C1 segment of cervical spinal cord (tissue), 14 donors: ENCODE measurements at places on chromosomes 16 and 17.

DNA sequence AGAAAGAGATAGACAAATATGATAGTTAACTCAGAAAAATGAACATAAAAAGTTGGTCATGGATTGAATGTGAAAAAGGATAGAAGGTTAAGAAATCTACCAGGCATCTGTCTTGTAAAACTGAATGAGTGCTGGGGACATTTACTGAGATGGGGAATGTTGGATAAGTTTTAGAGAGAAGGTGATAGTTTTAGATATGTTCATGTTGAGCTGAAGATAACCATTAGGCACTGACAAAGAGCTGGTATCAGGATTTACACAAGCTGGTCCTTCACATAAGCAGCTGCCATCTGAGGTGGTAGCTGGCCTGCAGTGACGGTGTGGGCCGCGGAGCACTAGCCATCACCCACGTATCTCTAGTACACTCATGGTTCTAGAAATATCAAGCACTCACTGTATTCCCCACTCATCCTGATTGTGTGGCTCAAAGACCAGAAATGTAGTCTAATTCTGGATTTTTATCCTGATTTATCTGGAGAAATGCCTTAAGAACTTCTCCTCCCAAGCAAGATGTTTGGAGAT is 194.4 kb upstream of the KCNJ16 start:
- DNase-seq, result no peak

GRCh38 chr17:45700171-45701090 is 83.7 kb upstream of the CRHR1 start:
- DNase-seq, result no peak

GRCh38 chr16:63655846-63656245 is 1466.0 kb downstream of the CDH11 start:
- no peak for DNase-seq

DNA sequence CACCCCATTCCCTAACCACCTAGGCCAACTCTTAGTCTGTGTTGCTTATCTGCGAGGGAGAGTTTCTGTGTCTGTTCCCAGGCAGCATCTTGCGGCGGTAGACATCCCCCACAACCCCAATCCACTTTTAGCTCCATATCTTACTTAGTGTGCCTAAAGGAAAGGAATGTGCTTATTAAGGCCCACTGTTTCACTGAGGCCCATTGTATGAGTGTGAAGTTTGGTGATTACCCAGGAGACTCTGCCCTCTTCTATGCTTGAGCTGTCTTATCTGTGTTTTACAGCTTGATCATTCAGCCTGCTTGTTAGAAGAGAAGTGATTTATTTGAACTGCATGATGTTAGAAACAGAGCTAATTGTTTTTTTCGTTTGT is 10.3 kb upstream of the MLYCD start:
- no peak for DNase-seq

DNA sequence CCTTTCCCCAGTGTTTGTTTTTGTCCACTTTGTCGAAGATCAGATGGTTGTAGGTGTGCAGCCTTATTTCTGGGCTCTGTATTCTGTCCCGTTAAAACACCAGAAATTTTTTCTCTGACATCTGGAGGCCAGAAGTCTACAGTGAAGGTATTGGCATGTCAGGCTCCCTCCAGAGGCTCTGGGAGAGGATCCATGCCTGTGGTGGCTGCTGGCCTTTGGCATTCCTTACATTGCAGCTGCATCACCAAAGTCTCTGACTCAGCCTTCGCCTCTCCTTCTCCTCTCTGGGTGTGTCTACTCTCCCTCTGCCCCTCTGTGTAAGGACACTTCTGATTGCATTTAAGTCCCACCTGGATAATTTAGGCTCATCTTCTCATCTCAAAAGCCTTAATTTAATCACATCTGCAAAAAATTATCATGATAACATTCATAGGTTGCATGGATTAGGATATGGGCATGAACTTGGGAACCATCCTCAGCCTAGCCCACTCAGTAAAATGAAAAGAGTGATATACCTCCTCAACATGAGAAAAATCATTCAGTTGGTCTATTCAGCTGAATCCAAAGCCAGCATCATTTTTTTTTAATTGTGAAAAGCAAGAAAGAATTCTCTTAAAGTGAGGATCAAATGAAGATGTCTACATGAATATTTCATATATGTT is 78.0 kb downstream of the MAP2K6 start:
- DNase-seq, result no peak

DNA sequence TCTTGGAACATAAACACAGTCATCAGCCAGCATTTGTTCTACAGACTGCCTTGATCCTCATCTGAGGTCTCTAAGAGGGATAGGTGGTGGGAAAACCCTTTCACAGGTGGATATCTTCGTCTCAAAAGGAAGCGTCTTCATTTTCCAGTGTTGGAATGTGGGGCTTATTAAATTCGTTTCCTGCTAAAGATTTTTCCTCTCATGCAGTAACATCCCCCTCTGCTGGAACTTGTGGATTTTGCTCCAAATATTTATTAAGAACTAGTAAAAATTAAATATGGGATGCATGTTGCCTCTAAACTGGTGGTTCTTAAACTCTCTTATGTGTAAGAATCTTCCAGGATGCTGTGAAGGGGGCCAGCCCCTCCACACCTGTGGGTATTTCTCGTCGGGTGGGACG is 20.1 kb upstream of the MLYCD start:
- DNase-seq, result no peak

DNA sequence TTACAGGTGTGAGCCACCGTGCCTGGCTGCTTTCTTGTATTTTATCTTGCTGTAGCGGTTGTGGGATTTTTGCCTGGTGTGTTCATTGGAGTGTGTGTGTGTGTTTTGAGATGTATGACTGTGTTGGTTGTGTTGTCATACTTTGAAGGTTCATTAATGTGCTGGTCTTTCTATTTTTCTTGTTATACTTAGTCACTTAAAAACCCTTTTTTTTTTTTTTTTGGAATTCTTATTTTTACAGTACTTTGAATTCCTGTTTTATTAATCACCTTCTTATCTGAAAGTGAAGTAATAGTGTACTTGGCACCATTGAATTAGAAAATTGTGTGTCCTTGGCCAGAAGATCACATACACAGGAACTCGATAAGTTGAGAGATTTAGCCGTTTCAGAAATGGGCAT is 30.2 kb downstream of the TENT4B start:
- no peak for DNase-seq

DNA sequence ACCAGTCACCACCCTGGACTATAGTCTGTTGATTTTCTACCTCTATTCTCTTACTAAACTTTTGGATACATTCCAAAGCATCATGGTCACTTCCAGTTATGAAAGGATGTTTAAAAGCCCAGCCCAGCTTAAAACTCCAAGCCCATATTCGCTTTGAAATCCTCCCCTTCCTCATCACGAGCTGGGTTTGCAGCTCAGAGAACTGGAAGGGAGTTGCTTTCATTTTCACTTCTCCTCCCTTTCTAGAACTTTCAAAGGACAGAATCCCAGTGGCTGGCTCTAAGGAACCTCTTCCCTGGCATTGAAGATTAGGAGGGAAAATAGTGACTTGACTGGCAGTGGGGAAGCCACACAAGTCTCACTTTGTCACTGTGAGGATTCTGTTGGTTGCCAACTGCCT is 100.1 kb upstream of the DYNLRB2 start:
- DNase-seq, result no peak

DNA sequence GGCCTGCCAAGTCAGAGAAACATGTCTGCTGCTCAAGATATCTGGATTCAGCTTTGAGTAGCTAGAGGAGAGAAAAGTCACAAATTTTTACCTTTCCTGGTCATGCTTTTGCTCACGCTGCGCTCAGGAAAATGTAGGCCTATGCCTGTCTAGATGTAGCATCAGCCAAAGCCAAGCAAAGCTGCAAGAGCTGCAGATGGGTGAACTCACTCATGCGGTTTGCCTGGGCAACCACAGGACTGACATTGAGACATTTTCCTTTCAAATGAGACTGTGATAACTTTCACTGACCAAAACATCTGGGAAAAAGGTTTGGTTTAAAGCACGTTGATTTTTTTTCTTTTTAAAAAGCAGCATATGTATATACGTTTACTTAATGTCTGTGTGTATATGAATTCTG is 34.0 kb upstream of the NAGLU start:
- no peak for DNase-seq

DNA sequence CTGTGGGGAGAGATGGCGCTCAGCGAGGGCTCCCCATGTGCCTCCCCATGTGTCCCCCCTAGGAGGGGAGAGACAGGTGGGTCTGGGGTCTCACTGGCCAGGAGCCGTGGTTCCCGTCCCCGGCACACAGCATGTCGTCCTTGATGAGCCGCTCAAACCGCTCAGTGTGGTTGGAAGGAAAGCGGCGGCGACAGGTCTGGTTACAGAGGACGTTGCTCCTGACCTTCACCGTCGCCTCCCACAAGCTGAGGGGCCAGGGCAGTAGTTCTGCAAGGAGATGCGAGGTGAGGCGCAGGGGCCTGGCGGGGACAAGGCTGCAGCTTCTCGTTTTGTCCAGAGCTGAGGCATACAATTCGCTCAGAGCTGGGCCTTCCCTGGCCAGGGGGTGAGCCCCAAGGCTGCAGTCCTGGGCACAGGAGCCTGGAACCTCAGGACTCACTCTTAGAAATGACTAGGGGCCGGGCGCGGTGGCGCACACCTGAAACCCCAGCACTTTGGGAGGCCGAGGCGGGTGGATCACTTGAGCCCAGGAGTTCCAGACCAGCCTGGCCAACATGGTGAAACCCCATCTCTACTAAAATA is 22.8 kb upstream of the UBE2I start:
- no peak for DNase-seq

DNA sequence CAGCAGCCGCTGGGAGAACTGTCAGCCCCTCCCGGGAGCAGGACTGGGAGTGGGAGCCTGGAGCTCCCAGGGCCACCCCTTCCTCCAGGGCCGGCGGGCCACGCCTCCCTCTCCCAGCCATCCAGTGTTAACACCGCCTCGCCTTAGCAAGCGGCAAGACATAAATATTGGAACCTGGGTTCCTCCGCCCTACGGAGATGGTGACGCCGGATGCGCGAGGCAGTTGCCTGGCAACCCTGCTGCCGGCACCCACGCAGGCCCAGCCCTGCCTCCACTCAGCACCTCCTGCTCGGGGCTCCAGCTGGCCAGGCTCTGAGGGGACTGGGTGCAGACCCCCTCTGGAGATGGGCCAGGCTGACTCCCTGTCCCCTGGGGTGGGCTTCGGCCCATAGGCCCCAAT is 27.4 kb upstream of the CACNA1H start:
- DNase-seq, result no peak

- no peak for DNase-seq
Measured at GRCh38 chr17:47335101-47335936, 11.6 kb downstream of the EFCAB13 start.

DNA sequence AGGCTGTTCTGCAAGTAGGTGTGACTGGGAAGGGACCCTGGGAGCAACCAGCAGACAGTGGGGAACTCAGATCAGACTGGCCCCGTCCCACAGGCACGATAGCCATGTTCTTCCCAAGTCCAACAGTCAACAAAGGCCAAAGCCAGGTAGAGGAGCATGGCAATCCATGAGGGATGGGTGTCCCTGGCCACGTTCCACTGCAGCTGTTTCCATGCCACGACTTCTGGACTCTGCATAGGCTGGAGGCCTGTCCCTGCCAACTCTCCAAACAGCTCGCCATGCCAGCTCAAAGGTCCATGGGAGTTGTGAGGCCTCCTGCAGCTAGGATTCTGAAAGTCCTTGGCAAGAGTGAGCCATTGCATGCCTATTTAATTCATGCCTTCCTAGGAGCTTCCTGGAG is 459.8 kb downstream of the CDH8 start:
- no peak for DNase-seq

DNA sequence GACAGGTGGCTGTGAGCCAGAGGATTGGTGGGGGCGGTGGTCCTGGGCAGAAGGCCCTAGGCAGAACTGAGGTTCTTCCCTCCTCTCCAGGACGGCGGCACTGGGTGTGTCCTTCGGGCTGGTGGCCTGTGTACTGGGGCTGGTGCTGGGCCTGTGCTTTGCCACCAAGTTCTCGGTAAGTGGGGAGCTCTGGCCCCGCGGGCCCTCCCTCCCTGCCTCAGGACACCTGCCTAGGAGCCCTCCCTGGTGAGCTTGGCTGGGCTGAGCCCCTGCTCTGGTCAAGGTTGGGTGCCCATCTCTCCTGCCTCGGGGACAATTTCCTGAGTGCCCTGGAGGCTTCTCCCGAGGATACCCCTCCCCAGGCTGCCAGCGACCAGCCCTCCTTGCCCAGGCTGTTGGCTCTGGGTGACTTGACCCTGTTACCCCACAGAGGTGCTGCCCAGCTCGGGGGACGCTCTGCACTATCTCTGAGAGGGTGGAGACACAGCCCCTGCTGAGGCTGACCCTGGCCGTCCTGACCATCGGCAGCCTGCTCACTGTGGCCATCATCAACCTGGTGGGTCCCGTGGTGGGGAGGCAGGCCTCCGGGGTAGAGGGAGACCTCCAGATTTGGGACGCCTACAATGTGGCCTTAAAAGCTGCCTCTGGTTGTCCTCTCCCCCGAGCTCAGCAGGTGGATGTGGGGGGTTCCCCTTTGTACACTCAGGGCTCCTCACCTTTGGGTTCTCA is 42.0 kb downstream of the ADCY7 start:
- DNase-seq, result no peak

GRCh38 chr17:21394265-21394664 is 18.1 kb downstream of the KCNJ12 start:
- no peak for DNase-seq

GRCh38 chr16:81376880-81377279 is 62.1 kb downstream of the GAN start:
- DNase-seq, result no peak

- no peak for DNase-seq
Measured at GRCh38 chr16:14146445-14146844, 75.3 kb downstream of the MRTFB start.

- no peak for DNase-seq
Measured at GRCh38 chr16:88840600-88841215, 16.0 kb downstream of the GALNS start.

DNA sequence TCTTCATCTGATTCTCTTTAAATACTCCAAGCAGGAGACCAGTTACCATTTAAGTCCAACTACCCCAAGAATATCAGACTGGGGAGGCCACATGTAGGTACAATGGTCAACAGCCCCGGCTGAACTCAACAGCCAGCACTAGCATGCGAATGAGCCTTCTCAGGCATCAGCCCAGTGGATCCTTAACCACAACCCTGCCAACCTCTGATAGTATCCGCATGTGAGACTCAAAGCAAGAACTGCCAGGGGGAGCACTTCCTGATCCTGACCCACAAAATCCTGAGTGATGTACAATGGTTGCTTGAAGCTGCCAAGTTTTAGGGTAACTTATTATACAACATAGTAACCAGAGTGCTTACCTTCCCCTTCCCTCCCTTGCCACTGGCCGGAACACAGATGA is 4.0 kb downstream of the PYY start:
- no peak for DNase-seq

DNA sequence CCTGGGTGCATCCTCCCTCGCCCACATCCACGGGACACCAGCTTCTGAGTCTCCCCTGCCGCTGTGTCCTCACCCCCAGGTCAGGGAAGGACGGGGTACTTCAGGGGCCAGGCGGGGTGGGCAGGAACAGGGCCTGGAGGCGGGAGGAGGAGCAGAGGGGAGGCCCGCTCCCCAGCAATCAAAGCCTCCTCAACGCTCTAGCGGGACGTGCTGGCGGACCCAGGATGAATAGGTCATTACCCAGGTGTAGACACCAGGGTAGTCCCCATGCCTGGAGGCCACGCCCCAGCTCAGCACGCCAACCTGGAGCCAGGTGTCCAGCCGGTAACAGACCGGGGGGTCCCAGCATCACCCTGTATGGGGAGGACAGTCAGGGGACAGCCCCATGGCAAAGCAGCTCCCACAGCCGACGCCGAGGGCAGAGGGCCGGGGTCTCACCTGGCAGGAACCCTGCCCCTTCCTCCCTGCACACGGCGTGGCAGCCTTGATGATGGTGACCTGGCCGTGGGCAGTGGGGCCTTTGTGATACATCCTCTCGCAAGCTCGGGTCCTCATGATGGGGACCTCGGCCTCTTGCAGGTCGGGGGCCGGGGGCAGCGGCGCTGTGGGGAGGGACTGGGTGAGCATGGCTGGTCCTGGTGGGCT is 24.2 kb downstream of the TPSD1 start:
- no peak for DNase-seq

- DNase-seq, result no peak
Measured at GRCh38 chr16:2484898-2485508, 10.1 kb downstream of the TBC1D24 start.
